ENCODE measurements at places on chromosomes 3 and 15.

GRCh38 chr3:98561727-98562521 lies 30.1 kb downstream of the GPR15 start:
- peak; percentile 60 for DNase-seq

DNA sequence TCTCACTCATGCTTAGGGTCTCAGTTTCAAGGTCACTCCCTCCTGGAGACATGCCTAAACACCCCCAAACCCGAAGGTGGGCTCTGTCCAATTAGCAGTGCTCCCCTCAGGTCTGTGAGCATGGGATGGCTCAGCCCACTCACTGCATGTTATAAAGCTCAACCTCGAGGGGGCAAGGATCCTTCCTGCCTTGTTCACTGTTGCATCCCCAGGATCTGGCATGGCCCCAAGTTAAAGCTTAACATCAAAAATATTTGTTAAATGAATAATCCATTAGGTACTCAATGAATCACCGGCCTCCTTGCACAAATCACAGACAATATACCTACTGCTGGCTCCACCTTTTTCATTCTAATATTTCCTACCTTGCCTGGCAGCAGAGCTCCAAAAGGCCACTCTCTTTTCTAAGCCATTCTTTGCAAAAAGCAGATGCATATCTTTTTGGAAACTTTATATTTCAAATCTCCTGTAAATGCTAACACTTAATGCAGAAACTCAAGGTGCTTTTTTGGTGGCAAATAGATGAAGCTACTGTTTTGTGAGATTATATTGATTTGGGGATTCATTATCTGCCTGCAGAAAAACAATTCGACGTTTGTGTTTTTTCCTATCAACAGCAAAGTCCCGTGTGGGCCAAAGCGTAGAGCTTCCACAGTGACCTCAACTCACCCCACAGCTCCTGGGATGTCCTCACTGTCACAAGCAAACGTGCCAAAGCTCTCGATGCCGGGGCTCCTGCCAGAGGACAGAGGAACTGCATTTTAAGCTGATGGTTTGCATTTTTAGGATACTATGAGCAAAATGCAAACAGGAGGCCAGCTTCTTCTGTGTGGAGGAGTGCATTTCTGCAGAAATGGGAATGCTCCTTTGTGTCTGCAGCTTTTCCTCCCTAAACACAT lies 35.4 kb downstream of the PCOLCE2 start:
- no peak for DNase-seq

DNA sequence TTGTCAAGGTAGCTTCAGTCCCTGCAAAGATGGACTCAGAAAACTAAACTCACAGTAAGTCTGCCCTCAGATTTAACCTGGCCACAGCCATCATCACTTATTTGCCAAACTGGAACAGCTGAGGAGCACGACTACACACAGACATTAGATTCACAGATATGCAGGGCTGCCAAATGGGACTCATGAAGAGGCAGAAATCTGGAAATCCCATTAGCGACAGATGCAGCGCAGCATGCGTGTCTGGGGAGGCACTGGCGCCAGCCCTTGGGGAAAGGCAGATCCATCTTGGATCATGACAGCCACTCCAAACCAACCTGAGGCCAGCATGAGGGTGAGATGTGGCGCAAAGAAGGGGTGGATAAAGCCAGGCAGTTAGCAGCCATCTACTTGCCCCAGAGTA lies 160.7 kb upstream of the TSC22D2 start:
- DNase-seq = no peak

DNA sequence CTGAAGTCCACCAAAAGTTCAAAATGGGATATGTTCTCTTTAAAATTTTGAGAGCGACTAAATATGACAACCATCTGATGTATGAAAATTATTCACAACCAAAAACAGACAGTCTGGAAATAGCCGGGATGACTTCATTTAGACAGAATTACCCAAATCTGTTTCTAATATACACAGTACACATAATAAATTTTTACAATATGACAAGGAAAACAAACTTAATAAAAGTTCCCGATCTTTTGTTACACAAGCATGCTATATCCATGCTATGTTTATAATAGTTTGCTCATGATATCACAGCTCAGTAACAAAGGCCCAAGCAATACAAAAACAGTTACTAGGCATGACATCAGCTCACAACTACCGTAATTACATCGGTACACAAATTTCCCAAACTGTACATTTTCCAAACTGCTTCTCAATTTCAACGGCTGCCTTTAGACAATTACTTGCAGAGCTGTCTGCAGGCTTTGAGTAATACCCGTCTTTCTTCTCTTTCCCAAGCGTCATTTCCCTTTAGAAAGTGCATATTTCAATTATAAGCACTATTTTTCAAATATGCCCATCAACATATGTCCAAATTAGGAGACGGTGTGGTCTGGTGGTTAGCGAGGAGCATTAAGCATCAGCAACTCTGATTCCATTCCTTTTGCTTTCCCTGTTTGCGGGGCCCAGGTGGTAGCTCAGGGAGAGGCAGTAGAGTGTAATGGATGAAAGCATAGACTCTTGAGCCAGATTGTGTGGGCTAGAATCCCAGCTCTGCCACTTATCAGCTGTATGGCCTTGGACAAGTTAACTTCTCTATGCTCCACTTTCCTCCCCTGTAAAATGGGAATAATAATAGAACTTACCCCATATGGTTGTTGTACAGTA lies 481.2 kb downstream of the FOXP1 start:
- DNase-seq = no peak

- no peak for DNase-seq
Observed at GRCh38 chr15:59388670-59389069, 16.0 kb upstream of the MYO1E start.

DNA sequence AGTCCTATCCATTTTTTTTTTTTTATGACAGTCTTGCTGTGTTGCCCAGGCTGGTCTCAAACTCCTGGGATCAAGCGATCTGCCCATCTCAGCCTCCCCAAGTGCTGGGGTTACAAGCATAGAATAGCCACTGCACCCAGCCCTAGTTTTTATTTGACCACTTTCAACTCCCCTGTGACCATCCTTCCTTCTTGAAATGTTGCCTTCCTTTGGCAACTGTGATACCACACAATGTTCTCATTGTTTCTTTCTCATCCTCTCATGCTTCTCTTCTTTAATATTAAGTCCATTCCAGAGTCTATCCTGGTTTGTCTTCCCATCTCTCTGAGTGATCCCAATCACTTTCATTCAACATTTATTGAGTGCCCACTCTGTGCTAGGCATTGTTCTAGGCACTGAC lies 7.9 kb upstream of the GPD1L start:
- no peak for DNase-seq
